ENCODE measurements at places on chromosomes 3 and 15.

GRCh38 chr15:92429378-92430068 lies 35.8 kb downstream of the ST8SIA2 start:
- peak; percentile 93 for ATAC-seq

DNA sequence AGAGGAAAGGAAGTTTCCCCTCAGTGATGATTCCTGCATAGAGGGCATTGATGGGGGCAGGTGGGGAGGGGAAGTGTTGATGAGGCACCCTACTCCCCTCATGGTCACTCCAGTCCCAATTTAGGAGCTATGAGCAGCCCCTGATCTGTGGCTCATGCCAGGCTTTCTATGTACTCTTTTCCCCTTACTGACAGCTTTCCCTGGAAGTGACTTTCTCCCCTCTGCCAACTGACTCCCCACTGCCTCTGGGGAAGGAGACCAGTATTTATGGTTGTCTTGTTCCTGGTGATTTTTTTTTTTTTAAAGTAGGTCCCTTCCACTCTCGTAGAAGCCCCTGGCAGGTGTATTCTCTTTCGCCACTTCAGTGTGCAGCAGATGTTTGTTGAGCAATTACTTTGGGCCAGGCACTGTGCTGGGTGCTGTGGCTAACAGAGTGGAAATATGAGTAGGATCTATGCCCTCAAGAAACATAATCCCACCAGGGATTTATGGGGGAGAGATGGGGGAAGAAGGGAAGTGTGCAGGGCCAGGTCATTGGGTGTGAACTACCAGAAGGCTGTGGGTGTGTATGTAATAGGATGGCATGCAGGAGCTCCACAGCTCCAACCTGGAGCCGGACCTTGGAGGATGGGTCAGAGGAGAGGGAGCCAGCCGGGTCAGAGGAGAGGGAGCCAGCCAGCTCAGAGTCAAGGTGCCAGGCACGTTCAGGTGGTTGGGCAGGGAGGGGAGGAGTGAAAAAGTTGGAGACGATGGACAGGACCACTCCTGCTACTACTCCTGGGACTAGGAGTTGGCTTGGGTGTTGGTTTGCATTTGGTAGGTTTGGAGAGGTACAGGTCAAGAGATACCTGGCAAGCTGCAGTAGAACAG lies 3.5 kb downstream of the SMAD6 start:
- ATAC-seq = no peak

GRCh38 chr3:62922326-62922725 lies 47.1 kb upstream of the CADPS start:
- ATAC-seq = no peak

DNA sequence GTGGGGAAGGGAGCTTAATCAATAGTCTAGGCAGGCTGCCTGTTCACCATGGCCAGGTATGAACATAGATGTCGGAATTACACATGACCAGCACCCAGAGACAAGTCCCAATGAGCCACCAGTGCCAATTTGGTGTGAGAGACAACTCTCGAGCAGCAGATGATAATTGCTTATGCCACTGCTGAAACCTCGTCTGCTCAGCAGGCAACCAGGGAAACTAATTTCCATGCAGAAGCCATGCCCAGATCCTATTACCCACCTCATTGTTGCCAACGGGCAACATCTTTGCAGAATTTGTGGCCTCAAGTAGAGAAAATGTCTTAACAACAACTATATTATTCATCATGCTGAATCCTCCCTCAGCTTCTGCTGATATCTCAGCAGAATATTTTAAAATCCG lies 84.9 kb downstream of the CGGBP1 start:
- no peak for ATAC-seq

DNA sequence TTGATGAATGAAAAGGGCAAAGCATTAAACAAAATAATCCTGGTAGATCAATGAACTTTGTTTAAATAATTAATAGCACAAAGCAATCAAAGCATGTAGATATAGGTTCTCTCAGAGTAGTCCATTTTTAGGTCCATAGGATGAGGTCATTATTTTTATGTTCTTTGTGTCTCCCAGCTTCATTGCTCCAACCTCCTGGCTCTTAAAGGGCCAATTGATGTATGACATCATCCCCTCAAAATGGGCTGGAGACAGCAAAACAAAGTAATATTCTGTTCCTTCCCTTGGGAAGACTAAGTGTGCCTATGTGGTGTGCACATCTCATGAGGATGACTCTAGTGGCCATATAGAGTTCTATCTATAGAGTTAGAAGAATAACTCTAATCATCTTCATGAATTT lies 49.5 kb downstream of the HMG20A start:
- no peak for ATAC-seq
